ENCODE measurements at places on chromosomes 5 and 9.

- no peak for DNase-seq
Observed at GRCh38 chr5:59049095-59049494, 466.2 kb downstream of the RAB3C start.

GRCh38 chr9:34370970-34371880 is 5.5 kb downstream of the MYORG start:
- DNase-seq, result peak; percentile 17

GRCh38 chr9:13244181-13244580 is 35.3 kb downstream of the MPDZ start:
- DNase-seq, result no peak

GRCh38 chr5:56745864-56746263 is 69.5 kb upstream of the MAP3K1 start:
- DNase-seq, result no peak

DNA sequence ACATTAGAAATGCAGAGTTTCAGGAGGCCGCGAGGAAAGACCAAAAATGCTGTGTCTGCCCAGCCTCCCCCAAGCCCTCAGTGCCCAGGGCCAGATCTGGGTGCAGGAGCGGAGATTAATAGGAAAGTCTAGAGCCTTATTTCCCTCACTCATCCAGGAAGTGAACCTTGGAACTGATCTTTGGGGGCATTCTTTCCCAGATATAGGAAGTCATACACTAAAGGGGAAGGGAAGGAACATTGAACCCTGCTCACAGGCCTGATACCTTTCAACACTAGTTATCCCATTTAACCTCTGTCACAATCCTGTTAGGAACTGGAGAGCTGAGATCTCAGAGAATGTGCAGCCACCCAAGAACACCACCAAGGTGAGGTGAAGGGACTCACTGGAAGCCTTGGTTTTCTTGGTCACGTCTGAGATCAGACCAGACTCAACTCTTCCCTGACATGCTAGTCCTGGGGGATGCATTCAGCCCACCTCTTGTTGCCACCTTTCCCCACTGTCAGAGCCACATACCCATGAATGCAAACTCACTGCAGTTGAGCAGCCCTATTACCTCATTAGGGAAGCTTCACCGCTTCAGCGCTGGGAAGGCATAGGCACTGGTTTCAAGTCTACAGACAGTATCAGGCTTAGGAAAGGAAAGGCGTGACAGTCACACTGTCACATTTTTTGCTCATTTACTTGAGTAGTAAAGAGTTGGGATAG is 95.0 kb downstream of the KIAA1958 start:
- no peak for DNase-seq

- no peak for DNase-seq
Observed at GRCh38 chr9:118295413-118295812, 591.2 kb downstream of the TLR4 start.

- no peak for DNase-seq
Observed at GRCh38 chr5:14572385-14572784, 9.2 kb upstream of the OTULINL start.

- DNase-seq, result no peak
Observed at GRCh38 chr5:73908846-73909245, 282.9 kb downstream of the ARHGEF28 start.

- DNase-seq, result no peak
Observed at GRCh38 chr5:54148858-54149257, 161.5 kb downstream of the ARL15 start.

GRCh38 chr9:87713278-87713987 is 12.5 kb upstream of the CTSL start:
- DNase-seq, result no peak

GRCh38 chr5:168578006-168578405 is 1.2 kb downstream of the PANK3 start:
- DNase-seq, result no peak

GRCh38 chr5:165161204-165161603 is 1655.8 kb downstream of the MAT2B start:
- no peak for DNase-seq

GRCh38 chr9:91163773-91164471 is 197.8 kb downstream of the AUH start:
- peak; percentile 42 for DNase-seq

DNA sequence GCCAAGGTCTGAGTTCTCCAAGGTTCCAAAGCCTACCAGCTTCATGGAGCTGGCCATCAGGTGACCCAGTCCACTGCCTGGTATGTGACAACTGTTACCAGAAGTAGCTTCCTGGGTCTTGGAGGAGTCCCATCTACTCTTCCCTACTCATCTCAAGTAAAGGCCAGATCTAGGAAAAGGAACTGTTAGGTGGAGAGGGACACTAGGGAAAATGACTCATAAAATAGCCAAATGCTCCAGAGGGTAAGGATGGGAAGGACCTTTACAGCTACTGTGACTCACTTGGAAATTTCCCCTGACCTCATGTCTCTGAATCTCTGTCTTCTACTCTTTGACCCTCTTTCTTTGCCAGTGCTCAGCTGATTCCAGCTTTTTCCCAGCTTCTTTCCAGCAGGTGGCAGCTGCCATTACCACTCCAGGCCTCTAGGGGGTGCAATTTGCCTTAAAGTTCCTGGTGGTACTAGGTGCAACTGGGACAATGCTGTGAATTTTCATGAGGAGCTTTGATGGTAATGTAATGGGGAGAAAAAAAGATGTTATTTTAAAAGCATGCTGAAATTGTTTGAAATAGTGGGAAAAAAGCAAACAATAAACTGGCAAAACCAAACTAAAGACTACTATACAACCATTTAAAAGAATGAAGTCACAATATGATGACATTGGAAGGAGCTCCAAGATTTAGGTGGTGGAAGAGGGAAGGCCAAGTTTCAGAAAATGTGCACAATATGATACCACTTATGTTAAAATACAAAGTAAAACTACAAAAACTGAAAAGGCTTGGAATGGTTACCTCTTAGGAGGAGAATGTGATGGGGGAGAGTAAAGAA is 27.1 kb upstream of the MYORG start:
- peak; percentile 57 for DNase-seq

- DNase-seq, result no peak
Observed at GRCh38 chr5:36252722-36253365, 11.1 kb upstream of the NADK2 start.

- DNase-seq, result no peak
Observed at GRCh38 chr5:43620944-43621505, 18.0 kb downstream of the NNT start.

- no peak for DNase-seq
Observed at GRCh38 chr5:120122703-120123102, 341.4 kb upstream of the PRR16 start.

DNA sequence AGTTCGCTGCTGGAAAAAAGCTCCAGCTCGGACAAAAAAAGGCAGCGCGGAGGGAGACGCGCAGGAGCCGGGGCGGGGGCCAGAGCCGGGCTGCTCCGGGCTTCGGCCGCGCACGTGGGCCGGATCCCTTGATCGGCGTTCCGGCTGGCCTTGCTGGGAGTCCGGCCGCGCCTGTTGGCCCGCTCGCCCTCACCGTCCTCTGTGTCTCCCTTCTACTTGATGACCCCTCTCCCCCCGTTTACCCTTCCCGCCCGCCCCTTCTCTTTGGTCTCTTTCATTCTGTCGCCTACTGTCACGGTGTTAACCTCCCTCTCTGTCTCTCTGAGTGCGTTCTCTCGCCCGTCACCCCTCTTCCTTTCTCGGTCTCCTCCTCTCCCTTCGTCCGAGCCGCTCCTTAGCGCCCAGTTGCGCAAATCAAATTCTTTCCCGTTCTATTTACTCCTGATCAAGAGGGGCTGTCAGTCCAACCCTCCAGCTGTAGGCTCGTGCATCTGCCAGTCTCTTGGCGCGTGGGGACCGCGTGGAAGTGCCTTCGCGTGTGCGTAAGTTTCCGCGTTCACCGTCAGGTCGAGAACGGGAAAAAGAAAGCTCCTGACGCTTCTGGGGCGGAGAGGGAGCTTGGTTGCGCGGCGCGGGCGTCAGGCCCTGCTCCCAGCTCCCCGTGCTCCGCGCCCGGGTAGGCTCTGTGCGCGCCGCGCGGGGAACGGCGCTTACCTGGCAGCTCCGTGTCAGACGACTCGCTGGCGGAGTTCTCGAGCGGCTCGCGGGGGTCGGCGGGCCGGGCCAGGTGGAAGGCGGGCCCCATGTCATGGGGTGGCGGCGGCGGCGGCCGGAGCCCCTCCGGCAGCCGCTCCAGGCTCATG is 798 bp downstream of the PITX1 start:
- no peak for DNase-seq

- DNase-seq, result no peak
Observed at GRCh38 chr9:27688954-27689353, 115.7 kb upstream of the C9orf72 start.

DNA sequence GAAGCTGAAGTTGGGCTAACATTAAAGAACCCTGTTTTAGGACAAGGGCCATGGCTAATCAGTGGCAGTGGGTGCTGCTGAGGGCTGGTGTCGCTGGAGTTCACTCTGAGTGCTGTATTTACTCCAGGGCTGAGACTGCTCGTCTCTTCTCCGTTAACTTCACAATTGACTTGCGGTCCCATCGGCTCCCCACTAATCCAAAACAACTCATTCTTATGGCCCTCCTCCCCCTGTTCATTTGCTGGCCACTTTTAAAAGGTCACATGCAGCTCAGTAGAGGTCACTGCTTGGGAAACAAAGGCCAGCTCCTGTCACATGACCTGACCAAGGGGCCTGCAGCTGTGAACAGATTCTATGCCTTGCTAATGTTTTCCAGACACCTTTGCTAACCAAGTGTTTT is 38.4 kb downstream of the PTCH1 start:
- no peak for DNase-seq

- no peak for DNase-seq
Observed at GRCh38 chr9:136326761-136327303, 507 bp upstream of the GPSM1 start.

GRCh38 chr5:75524071-75524470 is 12.4 kb downstream of the POLK start:
- no peak for DNase-seq

DNA sequence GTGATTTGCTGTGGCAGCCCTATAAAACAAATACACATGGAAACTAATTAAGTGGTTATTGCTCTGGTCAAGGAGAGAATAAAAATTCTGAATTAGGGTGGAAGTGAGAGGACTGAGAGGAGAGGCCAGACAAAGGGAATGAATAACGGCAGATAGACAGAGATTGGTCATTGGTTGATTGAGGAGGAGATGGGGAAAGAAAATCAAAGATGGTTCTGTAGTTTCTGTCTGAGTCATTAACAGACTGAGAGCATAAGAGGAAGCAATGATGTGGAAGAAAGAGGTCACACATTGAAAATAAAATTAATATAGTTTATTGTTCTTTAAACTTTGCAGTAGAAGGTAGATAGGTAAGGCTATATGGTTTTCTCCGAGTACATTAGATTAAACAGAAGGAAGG is 469.8 kb downstream of the ACTL7B start:
- no peak for DNase-seq

GRCh38 chr9:115005322-115005721 is 74.9 kb upstream of the TNFSF8 start:
- DNase-seq, result no peak

DNA sequence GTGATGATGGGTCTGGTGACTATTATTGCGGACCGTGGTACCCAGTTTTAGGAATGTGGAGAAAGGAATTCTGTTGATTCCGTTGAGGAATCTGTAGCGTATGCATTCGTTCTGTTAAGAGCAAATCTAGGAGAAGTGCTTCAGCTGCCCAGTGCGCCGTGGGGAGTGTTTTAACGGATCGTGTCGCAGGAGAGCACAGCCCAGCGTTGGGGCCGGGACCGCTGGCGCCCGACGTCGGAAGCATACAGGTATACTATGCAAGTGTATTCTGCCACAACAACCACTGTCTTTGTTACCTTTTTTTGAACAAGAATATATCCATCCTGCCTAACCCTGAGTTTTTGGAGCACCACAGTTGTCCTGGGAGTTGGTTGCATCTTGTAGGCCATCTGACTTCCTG is 42.7 kb downstream of the TENT4A start:
- DNase-seq, result no peak

DNA sequence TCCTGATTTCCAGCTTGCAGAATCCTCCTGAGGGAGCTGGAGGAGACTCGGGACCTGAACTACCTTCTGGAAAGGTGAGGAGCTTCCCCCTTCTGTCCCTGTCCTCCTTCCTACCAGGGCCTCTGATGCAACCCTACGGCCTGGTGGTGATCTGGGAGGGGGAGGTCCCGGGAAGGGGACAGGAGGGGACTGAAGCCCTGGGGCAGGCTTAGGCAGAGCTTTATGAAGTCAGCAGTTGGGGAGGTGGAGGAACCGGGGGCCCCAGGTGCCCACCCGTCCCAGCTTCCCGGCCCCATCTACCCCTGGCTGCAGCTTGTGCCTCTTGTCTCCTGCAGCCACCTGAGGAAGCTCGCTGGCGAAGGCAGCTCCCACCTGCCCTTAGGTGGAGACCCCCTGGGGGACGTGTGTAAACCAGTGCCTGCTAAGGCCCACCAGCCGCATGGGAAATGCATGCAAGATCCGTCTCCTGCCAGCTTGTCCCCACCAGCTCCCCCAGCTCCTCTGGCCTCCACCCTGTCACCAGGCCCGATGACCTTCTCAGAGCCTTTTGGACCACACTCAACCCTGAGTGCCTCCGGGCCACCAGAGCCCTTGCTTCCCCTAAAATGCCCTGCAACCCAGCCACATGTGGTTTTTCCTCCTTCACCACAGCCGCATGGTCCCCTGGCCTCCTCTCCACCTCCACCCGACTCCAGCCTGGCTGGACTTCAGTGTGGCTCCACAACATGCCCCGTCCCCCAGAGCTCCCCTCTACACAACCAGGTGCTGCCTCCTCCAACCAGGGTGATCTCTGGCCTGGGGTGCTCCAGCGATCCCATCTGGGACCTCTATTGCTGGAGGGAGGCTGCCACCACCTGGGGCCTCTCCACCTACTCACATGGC is 2.1 kb downstream of the SPATA31E1 start:
- no peak for DNase-seq

DNA sequence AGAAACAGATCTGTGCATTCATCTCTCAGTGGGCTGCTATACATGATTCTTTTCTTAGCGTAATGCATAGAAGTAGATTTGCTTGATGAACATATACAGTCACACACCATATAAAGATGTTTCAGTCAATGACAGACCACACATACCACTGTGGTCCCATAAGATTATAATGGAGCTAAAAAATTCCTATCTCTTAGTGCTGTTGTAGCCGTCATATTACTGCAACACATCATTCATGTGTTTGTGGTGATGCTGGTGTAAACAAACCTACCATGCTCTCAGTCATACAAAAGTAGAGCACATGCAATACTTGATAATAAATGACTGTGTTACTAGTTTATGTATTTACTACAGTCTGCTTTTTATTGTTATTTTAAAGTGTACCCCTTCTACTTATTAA is 214.3 kb downstream of the ARHGAP26 start:
- no peak for DNase-seq

DNA sequence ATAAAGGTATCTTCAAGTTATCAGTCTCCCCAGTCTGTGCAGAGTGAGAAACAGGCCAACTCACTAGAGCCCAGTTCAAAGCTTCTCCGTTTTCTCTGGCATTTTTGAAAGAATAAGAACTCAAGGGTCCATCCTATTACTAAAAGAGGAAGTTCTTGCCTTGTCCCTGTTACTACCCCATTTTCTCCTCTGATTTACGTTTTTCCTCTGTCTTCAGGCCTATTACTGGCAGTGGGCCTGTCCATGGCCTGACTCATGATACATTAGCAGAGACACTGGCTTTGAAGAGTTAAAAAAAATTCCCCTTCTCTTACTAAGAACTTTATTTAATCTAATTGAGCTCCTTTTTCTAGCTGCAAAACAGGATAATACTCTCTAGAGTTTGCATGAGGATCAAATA is 624.0 kb upstream of the KLF4 start:
- DNase-seq, result no peak
